Cardiac fibroblast (primary cell): ENCODE measurements at places on chromosomes 5 and 9.

GRCh38 chr5:147406636-147407035, 103.2 kb downstream of the DPYSL3 start:
- DNase-seq: no peak

GRCh38 chr5:75886706-75887105, 169.5 kb upstream of the POC5 start:
- DNase-seq: peak; percentile 0

GRCh38 chr5:144433140-144433822, 262.6 kb downstream of the KCTD16 start:
- DNase-seq: no peak

DNA sequence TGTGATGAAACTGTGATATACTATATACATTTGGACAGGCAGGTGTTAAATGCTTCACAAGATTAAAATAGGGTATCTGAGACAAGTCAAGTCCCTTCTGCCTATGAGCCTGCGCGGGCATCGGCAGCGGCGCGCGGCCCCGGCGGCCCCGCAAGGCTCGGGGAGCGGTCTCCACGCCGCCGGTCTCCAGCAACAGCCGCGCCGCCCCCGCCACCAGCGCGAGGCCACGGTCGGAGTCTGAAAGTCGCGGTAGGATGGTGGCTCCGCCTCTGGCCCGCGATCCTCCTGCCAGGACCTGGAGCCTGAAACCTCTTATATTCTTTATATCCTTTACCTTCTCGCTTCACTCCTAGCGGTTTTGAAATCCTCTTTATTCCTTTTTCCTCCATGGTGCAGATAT, 99.4 kb downstream of the INSL6 start:
- DNase-seq: no peak

GRCh38 chr9:89879701-89880100, 274.9 kb downstream of the GADD45G start:
- no peak for DNase-seq

GRCh38 chr5:8869932-8870331, 675.9 kb downstream of the SEMA5A start:
- no peak for DNase-seq

DNA sequence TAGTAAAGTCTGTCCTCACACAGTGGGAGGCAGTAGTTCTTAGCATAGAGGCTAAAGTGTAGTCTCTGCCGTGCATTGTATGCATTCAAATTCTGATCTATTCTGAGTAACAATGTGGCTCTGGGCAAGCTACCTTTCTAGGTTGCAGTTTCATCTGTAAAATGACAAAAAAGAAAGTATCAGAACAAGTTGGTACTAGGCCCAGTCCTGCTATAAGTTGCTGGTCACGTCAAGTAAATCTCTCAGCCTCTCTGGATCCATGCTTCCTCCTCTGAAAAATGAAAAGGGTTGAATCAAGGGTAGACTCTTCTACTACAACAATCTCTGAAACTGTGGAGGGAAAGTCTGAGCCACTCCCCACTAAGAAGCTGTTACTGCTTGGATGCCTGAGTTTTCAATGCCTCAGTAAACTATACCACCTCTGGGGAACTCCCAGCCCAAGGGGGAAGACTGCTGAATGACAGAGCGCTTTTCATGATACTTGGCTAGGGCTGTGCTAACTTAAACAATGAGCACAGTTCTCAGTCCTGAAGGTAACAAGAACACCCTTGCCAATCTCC, 34.5 kb upstream of the SPARC start:
- no peak for DNase-seq

DNA sequence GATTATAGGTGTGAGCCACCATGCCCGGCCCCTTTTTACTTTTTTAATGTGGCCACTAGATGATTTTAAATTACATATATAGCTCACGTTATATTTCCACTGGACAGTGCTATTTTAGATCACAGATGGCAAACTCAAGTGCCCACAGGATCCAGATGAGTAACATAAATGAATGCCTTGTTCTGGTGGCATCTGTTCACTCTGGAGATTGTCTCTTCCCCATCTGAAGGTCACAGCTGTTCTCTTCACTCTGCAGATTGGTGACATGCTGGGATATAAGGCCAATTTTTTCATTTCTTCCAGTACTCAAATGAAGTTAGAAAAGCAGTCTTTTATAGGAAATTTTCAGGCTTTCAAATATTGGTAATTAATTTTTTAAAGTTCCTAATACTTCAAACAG, 160.1 kb downstream of the DOCK8 start:
- no peak for DNase-seq

- DNase-seq: peak; percentile 29
Observed at GRCh38 chr9:96450613-96451528, 902 bp downstream of the HABP4 start.

- DNase-seq: no peak
Observed at GRCh38 chr5:67496051-67496450, 299.5 kb upstream of the CD180 start.

DNA sequence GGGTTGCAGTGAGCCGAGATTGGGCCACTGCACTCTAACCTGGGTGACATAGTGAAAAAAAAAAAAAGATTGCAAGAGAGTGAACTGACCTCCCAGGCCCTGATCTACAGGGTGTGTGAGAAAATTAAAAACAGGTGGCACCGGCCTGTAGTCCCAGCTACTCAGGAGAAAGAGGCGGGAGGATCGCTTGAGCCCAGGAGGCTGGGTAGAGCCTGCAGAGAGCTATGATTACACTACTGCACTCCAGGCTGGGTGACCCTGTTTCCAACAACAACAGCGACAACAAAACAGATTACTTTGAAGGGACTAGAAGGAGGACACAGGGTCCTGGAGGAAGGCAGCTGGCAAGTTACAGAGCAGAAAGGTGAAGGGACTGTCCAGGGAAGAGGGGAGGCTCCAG, 42.2 kb upstream of the FABP6 start:
- no peak for DNase-seq
